Fibroblast of skin of back (primary cell): ENCODE measurements at places on chromosomes 6 and 20.

DNA sequence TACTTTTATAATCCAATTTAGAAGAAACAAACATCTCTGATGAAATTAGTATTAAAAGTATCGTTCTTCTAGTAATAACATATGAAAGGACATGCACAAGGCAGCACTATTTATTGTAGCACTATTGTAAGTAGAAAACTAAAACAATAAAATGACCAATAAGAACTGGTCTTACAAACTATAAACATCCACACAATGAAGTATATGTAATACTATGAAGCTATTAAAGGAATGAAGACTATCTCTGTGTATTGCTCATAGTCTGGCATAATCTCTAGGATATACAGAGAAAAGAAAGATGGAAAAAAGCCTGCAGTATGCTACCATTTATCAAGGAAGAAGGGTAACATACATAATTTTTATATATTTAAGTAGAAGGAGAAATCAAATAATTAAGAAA, 16.7 kb downstream of the LCA5 start:
- peak; percentile 10 for DNase-seq

- DNase-seq = no peak
Observed at GRCh38 chr6:158255989-158256601, 56.2 kb upstream of the TULP4 start.

DNA sequence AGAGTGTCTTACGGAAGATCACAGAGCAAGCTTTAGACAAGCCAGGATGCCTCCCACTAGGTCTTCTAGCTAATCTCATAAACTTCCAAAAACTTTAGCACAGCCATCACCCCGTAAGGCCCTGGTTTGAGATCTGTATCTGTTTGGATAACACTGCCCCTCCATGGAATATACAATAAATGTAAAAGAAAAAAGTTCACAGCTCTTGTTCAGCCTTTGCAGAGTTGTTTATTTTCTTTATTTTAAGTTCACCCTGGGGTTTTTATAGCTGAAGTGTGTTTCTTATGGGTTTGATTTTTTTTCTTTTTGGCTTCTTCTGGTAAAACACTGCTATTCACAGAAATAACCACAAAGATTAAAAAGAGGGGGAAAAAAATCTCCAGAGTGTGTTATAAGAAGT, 125.6 kb downstream of the EYA2 start:
- DNase-seq = peak; percentile 9

- DNase-seq = peak; percentile 7
Observed at GRCh38 chr20:20489648-20490341, 121.9 kb downstream of the INSM1 start.

GRCh38 chr20:32158943-32159660, 48.4 kb downstream of the PLAGL2 start:
- DNase-seq = no peak

GRCh38 chr6:117706504-117706903, 31.2 kb downstream of the NUS1 start:
- DNase-seq = no peak

- DNase-seq = no peak
Observed at GRCh38 chr6:6682225-6682624, 93.7 kb downstream of the LY86 start.
